Stimulated activated CD4-positive, alpha-beta T cell treated with anti-CD3 and anti-CD28 coated beads, Interleukin-12 subunit alpha, Interleukin-12 subunit beta, amount 100 ng/mL, for 24 hours (primary cell): ENCODE measurements at places on chromosomes 3 and 15.

DNA sequence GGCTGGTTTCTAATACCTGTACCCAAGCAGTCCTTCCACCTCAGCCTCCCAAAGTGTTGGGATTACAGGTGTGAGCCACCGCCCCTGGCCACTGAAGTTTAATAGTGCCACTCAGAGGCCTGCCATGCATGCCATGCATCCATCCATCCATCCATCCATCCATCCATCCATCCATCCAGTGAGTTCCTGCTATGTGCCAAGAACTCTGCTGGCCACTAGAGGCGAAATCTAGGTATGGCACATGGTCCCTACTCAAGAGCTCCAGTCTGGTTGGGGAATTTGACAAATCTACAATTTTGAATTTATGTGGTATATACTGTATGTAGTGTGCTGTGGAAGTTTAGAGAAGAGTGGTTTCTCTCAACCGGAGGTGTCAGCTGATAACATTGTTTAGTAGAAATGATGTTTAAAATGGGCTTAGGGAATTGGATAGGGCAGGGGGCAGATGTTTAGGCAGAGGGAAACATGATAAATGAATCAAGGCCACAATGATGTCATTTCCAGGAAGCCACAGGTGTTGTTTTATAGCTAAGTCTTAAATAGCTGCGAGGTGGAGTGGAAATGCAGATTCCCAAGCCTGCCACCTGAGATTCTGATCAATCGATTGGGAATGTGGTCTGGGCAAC lies 384.4 kb upstream of the C2CD4B start:
- DNase-seq, result no peak

DNA sequence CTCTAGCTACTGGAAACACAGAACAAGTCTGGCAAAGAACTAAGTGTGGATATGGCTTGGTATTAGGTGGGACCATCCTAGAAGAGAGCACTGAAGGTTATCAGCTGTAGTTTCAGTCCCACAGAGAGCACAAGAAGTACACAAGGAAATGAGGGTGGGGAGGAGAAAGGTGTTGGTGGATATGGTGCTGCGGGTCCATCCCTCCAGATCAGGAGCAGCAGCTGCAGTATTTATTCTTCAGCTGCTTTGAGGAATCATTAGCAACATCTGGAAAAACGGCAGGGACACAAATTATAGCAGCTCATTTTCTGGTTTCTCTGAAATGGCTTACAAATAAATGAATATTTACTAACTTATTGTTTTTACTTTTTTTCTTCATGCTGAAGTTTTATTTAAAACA lies 29.0 kb downstream of the CD80 start:
- no peak for DNase-seq

DNA sequence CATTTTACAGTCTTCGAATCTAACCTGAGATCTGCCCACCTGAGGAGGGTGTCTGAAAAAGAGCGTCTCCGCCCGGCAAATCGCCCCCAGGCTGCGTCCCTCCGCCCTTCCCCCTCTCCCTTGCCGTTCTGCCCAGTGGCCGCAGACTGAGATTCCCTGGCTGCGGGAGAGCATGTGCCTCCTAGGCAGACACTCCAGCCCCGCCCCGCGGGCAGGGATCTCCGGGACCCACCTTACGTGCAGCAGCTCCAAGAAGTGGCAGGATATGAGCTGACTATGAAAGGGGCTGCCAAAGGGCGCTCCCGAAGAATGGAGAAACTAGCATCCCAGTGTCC lies 2.7 kb upstream of the WNT5A start:
- no peak for DNase-seq

DNA sequence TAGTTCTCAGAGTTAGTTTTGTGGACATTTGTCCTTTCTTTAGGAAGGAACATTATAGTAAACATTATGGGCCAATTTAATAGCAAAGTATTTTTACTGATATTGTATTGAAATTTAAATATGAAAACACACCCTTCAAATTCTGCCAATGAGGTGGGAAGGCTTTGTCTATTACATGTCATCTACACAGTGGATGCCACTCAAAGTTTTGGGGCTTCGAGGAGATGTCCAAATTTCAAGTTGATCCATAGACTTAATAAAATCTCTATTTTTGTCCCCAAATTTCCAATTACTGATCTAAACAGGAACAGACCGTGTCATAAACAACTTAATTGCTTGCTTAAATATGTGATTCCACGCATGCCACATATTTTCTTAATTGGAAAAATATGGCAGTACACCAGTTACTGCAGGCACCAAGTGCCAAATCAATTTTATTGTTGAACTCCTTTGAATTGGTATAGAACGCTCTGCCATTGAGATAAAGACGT lies 1.7 kb downstream of the SHOX2 start:
- no peak for DNase-seq

- peak; percentile 33 for DNase-seq
Measured at GRCh38 chr3:118817748-118818165, 216.9 kb downstream of the IGSF11 start.

DNA sequence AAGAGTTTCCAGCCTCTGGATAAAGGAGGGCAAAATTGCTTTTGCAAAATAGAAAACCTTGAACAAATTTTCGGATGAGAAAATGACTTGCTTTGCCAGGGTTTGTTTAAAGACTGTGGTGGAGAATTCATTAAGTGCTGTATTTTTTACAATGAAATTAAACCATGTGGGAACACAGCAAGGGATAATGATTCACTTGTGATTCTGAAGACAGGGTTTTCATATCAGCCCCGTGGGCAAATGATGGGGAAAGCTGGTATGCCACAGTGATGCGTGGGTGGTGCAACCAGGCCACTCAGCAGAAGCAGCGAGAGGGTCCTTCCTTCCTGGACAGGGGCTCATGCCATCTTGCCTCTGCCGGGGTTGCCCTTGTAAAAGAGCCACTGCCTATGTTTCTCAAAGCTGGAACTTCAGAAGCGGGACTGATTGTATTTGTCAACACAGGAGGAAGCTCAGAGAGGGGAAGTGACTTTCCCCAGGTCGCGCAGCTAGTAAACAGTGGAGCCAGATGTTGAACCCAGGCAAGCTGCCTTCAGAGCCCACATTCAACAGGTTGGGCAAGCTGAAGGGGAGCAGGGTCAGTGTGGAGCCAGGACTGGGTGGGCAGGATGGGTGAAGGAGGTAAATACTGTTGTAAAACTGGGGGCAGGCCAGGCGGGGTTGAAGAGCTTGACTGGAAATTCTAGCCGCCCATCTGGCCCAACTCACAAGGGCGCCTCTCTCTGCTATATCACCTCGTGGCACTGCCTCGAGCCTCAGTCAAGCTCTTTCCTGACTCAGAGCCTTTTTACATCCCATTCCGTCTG lies 79.1 kb downstream of the TOP2B start:
- DNase-seq, result no peak

DNA sequence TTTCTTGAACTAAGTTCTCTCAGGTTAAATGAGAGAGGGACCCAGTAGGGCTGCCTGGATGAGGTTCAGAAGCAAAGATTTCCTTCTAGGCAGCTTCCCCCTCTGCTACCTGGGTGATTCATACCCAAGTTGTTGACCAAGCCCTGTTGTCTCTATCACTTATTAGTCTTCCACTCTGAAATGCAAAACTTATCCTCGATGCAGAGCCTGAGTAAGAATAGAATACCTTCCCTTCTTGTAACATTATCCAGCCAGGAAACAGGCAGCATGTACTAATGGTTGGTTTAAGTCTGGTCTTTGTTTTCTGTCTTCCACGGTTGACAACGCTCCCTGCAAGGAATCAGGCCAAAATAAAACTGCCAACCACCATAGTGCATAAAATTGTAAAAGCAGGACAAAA lies 377.3 kb downstream of the MECOM start:
- no peak for DNase-seq

- DNase-seq, result no peak
Measured at GRCh38 chr3:120823156-120823555, 80.6 kb downstream of the GTF2E1 start.

- DNase-seq, result peak; percentile 24
Measured at GRCh38 chr15:40282147-40282868, 556 bp downstream of the ANKRD63 start.
